Osteoblast (primary cell): ENCODE measurements at places on chromosomes 5 and 9. TPM values are rescaled to one million over a fixed set of nuclear protein-coding genes. Genes with fewer than 3 reads are reported as not detected.

DNA sequence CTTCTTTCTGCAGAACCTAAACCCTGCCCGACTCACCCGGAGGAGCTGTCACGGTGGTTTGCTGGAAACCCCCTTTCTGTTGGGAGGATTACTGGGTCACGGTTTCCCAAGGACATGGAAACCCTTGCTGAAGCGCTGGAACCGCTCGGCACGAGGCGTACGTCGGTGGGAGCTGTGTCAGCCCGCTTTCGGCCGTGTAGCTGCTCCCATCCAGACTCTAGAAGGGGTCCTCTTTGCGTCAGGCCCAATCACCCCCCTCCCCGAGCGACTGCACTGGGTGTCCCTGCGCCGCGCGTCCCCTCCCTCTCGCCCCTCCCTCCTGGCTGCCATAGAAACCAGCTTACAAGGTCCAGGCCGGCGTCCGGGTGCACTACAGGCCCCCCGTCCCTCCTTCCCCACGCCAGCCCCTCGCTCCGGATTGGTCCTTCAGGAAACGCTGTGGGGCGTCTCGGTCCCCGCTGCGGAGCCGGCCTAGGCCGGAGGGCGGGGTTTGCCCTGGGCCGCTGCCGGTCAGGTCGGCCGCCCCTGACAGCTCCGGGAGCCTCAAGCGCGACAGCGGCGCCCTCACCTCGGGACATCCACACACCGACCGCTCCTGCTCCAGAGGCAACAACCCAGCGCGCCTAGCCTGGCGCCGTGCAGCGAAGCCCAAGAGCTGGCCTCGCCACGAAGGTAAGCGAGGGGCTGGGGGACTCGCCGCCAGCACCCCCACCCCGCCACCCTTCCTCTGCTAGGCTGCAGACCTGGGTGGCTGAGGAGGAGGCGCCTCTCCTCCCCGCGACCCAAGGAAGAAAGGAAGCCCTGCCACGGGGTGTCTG is at the start of gene NIM1K:
Gene NIM1K (plus strand): TSS at position 486 of the 818 bp plus-strand sequence. CDS start 53,551 bp downstream, outside the sequence.
- DNase-seq, result peak; percentile 75
- peak within 1 kb of the TSS; percentile 65 for H3K4me3 ChIP-seq
- peaks cover 23% of the 10 kb centered on the region for H3K4me1 ChIP-seq
- H3K36me3 ChIP-seq, result no peaks in the 10 kb centered on the region

DNA sequence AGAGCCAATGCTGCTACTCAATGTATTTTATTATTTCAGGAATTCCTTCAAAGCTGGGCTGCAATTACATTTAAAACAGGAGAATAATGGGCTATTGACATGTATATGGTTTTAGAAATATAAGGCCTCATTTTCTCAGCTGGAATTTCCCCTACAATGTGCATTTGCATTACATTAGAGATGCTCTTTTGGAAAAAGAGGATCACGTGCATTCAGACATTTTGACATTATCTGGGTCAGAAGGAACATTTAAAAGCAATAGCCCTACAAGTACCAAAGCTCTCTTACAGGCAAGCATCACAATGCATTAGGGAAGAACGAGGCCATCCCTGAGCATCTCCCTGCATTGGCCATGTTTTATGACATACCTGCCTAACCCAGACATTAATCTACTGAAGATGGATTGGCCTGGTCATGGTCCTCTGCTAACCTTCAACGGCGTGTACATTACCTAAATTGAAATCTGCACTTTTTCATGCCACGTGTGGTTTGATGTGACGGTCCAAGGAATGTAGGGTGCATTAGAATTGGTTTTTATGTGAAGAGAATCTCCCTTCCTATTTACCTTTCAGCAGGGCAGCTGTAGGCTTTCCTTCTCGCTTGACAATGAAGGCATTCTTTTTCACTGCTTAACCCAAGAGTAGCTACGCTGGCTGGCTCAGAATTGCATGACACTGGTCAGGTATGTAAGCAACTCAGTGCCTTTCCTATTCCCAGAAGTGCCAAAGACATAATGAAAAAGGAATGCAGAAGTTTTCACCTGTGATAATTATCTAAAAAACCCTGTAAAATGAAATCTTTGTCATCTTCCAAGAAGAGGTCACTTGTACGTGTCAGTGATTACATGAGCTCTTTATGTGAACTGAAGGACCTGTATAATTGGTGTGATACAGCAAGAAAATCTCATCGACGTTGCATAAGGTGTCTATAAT is 212.3 kb upstream of the MPDZ start:
- H3K4me1 ChIP-seq, result no peaks in the 10 kb centered on the region
- H3K36me3 ChIP-seq, result no peaks in the 10 kb centered on the region
- DNase-seq, result no peak
- no peak overlapping the region for H3K4me3 ChIP-seq

DNA sequence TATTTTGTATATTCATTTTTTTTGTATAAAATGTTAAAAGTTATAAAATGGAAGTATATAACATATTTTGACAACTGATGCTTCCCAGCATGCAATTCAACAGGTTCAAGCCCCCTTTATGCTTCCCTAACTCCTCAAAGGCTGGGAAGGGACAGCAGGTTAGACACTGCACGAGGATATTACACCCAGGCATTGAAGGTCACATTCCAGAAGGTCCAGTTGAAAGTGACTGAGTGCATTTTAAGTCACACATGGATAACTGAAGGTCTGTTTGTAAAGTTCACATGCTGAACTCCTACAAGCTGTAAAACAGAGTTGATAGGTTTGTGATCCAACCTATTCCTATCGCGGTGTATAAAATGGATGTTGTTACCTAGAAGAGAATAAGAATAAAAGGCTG is 13.6 kb downstream of the PRXL2C start:
- H3K27ac ChIP-seq, result no peak overlapping the region
- H3K4me1 ChIP-seq, result peaks cover 14% of the 10 kb centered on the region
- H3K27me3 ChIP-seq, result no peaks in the 10 kb centered on the region
- H3K36me3 ChIP-seq, result peaks cover 8% of the 10 kb centered on the region
- DNase-seq, result no peak
- no peak overlapping the region for H3K4me3 ChIP-seq

The C5orf46 gene
- not detected in 2 replicates for total RNA-seq

The LCN6 gene
- total RNA-seq, result not detected in 2 replicates

The SPINK1 gene
- total RNA-seq, result not detected in 2 replicates
